ENCODE measurements at places on chromosomes 3 and 15. TPM values are rescaled to one million over a fixed set of nuclear protein-coding genes. Genes with fewer than 3 reads are reported as not detected.

- no peak for DNase-seq
Observed at GRCh38 chr3:128515967-128516366, 23.0 kb upstream of the GATA2 start.

- no peak for DNase-seq
Observed at GRCh38 chr3:110731148-110731547, 340.5 kb upstream of the NECTIN3 start.

SCG5 gene
- total RNA-seq: 11.8 TPM

- DNase-seq: no peak
Observed at GRCh38 chr3:28745916-28746617, 397.4 kb upstream of the AZI2 start.

TGM5 gene
- total RNA-seq: not detected

DNA sequence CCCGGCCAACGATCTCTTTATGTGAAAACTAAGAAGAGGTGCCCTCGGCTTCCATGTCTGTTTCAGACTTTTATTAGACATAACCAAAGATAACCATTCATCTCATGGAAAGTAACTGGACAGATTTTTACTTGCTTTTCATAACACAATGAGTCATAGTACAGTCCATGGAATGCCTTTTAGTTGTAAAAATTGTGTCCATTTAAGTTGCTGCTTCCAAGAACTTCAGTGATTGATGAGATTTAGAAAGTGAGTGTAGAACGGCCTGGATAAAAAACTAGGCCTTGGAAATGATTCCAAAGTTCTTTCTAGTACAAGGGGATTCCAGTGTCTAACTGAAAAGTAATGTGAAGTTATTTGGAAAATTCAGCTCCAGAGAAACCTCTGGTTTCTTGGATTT lies 10.8 kb downstream of the EIF2AK4 start:
- DNase-seq: no peak

CAPN3 gene
- 3.0 TPM for total RNA-seq

GOLGA8O gene
- total RNA-seq: 2.6 TPM

- DNase-seq: peak; percentile 33
Observed at GRCh38 chr3:172102123-172102882, 62.9 kb downstream of the FNDC3B start.

STRIT1 gene
- not detected for total RNA-seq

DNA sequence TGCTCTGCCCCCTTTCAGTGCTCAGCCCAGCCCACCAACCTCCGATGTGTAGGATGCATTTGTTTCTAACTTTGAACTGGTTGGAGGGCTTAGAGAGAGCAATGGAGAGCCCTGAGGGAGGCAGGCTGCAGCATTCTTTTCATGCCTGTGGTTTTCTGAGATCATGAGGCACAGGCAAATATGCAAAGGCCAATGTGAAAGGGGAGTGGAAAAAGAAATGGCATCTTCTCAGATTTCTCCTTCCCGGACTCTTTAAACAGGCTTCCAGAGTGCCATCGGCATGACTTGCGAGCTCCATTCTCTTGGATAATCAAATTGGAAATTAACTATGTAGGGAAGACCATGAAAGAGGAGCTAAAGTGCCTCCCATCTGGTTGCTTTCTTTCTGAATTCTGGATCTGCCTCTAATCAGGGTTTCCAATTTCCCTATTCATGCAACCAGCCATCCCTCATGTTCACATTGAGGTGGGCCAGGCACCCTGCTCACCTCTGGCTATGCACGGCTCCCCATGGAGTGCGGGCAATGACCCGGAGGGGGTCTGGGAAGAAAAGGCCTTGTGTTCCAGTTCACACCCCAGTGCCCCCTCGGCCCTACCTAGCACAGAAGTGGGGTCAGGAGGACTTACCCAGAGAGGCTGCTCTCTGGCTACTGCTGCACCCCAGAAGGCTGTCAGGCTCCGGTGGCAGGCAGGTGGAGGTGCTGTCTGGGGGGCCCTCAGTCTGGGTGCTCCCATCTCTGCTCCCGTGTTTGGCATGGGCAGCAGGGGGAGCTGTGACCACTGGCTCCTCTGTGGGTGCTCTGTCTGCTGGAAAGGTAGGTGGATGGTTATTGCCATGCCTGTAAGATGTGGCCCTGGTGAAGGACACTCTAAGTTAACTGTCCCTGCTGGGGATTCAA lies 16.1 kb downstream of the AMOTL2 start:
- DNase-seq: peak; percentile 68

DNA sequence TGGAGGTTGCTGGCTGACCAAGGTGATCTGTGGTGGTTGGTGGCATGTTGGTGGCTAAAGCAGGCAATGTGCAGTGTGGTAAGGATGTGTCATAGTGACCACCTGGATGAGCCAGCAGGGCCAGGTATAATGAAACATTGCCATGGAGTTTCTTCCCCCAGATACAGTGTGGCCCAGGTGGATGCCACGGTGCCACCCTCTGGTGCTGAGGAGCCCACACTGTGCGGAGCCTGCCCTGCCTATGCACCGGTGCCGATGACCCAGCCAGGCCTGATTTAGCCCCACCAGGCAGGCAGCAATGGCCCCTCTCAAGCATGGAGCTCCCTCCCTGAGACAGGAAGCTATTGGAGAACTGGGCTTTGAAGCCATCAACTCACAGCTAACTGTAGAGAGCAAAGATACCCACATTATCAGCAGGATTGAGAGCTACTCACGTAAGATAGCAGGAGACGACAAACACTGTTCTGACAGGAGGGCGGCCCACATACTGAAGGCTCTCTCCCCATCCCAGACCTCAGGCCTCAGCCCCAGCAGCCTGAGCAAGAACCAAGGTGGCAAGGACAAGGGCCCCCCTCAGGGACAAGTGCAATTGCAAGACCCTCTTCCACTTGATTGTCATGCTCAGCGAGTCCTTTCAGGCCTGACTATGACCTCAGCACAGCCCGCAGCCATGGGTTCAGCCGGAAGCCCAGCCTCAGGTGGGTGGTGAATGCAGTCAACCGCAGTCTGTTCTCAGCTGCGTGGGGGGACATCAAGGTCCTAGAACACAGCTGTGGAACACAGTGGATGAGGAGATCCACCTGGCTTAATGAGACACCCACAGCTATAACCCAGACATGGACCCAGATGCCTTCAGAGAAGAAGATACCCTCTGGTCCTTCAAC lies 82.8 kb upstream of the CDV3 start:
- no peak for DNase-seq

DNA sequence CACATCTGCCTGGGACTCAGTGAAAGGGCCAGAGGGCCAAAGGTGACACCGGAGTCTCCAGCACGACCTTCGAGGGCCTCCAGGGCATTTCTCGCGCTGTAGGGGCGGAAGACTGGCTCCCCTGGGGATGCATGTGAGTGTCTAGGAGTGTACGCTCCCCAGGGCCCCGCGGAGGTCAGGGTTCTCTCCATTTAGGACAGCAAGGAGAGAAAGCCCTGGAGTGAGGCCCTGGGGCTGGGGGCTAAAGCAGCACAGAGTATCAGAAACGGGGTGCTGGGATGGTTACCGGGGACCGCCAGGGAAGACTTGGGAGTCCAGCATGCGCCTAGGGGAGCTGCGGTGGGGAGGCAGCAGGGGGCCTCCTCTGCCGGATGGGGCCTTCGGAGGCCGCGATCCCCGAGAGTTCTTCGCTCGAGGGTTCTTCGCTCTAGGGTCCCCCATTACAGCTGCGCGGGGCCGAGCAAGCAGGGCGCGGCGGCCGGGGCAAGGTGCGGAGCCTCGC lies 595 bp upstream of the APBA2 start:
- DNase-seq: no peak

GRCh38 chr3:110378481-110378880 lies 693.1 kb upstream of the NECTIN3 start:
- DNase-seq: no peak

- no peak for DNase-seq
Observed at GRCh38 chr3:34346656-34347055, 548.2 kb downstream of the PDCD6IP start.

- no peak for DNase-seq
Observed at GRCh38 chr3:53328746-53329145, 18.6 kb downstream of the DCP1A start.

- DNase-seq: no peak
Observed at GRCh38 chr3:126101521-126101982, 17.6 kb upstream of the SLC41A3 start.

RBP2 gene
- total RNA-seq: not detected

CSPG4 gene
- total RNA-seq: 2.4 TPM

DNA sequence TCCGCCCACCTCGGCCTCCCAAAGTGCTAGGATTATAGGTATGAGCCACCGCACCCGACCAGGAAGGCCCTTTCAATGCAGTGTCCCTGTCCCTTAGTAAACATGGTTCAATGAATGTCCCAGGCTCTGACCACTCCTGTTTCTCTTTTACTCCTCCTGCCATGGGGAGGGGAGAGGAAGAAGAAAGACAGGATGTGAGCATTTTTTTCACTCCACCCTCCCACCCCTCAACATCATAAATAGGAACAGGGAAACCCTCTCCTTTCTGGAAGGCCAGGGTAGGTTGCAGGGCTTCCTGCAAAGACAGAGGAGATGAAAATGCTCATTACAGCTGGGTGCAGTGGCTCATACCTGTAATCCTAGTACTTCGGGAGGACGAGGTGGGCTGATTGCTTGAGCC lies 7.5 kb upstream of the TATDN2 start:
- no peak for DNase-seq

GRCh38 chr15:91223863-91224262 lies 123.8 kb downstream of the SV2B start:
- no peak for DNase-seq

CERS3 gene
- not detected for total RNA-seq

CHRFAM7A gene
- total RNA-seq: 32.4 TPM

DNA sequence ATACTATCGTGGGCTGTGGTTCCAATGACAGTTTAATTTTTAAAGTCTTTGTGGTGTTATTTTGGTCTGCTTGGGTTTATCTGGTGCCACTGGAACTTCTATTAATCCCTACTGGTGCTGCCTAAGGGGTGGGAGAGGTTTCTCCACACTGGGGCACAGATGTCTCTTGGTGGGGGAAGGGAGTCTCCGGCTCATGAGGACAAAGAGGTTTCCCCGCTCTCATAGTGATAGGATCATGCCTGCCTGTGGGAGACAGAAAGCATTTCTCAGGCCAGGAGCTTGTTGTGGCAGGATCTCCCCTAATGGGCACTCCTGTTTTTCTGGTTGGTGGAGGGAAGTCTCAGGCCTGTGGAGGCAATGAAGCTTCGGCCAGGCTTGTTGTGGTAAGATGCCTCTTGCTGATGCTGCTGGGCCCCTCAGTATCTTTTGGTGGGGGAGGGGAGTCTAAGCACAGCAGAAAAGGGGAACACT lies 84.3 kb upstream of the THRB start:
- no peak for DNase-seq

- no peak for DNase-seq
Observed at GRCh38 chr15:64519897-64520296, 59.5 kb downstream of the ZNF609 start.

DNA sequence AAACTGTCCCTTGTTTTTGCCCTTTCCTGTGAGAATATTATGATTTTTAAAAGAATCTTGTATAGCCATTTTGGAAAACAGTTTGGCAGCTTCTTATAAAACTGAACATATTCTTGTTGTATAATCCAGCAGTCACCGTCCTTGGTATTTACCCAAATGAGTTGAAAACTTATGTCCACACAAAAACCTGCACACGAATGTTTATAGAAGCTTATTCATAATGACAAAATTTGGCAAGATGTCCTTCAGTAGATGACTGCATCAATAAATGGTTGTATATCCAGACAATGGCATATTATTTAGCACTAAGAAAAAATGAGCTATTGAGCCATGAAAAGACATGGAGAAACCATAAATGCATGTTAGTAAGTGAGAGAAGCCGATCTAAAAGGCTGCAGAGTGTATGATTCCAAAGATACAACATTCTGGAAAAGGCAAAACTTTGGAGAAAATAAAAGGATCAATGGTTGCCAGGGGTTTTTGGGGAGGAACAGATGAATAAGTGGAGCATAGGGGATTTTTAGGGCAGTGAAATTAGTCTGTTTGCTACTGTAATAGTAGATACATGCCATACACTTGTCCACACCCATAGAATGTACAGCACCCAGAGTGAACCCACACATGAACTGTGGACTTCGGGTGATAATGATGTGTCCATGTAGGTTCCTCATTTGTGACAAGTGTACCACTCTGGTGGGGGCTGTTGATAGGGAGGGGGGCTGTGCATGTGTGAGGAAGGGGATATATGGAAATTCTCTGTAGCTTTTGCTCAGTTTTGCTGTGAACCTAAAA lies 31.7 kb downstream of the LIMD1 start:
- no peak for DNase-seq

DNA sequence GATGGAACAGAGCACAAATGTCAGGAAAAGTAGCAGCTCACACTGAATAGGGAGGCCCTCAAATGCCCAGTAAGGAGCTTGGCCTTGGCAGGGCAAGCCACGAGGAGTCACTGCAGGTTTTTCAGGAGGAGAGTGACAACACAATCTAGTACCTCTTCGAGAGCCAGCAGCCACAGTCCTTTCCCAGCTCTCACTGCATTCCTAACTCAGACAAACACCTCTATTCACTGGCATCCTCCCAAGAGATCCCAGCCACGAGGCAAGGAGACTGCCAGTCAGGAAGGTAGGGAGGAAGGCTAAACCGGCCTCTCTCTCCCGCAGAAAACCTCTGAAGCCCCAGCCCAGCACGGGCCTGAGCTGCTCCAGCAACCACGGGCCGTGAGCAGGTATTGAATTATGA lies 146.0 kb upstream of the SMAD3 start:
- peak; percentile 88 for DNase-seq

- DNase-seq: no peak
Observed at GRCh38 chr15:65083262-65083701, 6.7 kb downstream of the KBTBD13 start.

TTLL13 gene
- total RNA-seq: not detected

SHC4 gene
- total RNA-seq: 1.1 TPM

- no peak for DNase-seq
Observed at GRCh38 chr3:59565125-59565524, 515.3 kb upstream of the CFAP20DC start.

GRCh38 chr3:149934524-149934923 lies 36.2 kb downstream of the PFN2 start:
- peak; percentile 61 for DNase-seq

- DNase-seq: no peak
Observed at GRCh38 chr3:105722943-105723556, 145.8 kb downstream of the CBLB start.

DNA sequence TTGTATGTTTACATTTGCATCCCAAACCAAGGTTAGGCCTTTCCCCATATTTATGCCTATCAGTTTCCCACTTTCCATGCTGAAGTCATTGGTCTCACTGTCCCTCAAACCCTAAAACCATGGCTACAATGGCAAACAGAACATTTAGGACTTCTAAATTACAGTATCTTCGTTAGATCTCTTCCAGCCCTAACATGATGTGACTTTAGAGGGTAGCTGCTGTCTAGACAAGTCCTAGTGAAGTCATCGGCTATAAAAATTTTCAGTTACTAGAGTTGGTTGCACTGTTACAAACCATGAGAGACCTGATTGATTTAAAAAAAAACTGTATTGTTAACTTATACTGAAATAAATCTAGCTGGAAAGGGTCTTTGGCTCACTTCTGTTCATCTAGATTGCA lies 54.6 kb downstream of the TM4SF4 start:
- no peak for DNase-seq

GRCh38 chr3:15427182-15427880 lies at the start of the genes EAF1 and METTL6:
Gene EAF1 (plus strand): TSS chr3:15427598. CDS start chr3:15427780, 182 bp downstream.
Gene METTL6 (minus strand): TSS chr3:15427544. CDS start chr3:15426511, 1,033 bp downstream.
- peak; percentile 84 for DNase-seq
